ENCODE measurements at places on chromosomes 7 and 10.

DNA sequence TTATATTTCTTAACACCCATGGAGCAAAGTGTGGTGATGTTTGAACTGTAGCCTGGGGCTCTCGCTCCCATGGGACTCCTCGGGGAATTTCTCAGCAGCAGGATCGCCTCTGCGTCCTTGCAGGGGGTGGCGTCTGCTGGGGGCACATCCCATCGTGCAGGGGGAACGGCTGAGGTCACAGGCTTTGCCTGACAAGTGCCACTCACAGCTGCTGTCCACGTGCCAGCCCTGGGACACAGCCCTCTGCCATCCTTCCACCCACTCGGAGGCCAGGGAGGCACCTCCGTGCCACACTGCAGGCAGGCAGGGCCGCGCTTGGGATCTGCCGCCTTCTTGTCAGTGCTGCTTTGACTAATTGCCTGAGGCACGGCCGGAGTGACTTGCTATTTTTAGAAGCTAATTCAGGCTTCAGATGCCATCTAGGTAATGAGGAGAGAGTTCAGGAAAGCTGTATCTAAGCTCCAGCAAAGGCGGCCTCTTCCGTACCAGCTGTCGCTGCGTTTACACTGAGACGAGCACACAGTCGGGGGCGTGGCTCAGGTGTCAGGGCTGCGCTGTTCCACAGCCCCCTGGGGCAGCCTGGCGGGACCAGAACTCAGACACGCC is 45.7 kb downstream of the PITRM1 start:
- DNase-seq: no peak

- DNase-seq: no peak
Observed at GRCh38 chr7:97499204-97499603, 232.7 kb upstream of the TAC1 start.

DNA sequence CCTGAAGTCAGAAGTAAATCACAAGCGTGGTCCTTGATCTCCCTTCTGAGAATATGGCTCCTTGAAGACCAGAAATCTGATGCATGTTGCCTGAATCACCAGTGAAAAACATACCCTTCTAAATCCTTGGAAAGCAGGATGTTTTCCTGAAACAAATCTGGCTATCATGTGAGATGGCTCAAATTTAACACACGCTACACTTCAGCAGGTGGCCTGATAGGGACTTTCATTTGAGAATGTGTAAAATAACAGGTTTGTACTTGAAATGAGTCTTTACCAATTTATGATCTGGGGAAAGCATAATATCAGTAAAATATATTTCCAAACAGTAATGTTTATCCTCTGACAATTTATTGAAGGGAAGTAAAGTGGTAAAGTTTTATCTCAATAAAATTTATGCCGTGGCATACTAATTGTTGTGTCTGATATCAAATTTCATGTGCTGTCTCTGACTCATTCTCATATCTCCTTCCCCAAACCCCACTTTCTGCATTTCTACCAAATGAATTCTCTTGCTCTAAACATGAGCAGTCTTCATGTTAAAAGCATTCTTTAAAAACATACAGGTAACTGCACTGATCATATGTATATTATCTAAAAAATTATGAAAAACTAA is 17.4 kb downstream of the CYP3A4 start:
- DNase-seq: no peak

DNA sequence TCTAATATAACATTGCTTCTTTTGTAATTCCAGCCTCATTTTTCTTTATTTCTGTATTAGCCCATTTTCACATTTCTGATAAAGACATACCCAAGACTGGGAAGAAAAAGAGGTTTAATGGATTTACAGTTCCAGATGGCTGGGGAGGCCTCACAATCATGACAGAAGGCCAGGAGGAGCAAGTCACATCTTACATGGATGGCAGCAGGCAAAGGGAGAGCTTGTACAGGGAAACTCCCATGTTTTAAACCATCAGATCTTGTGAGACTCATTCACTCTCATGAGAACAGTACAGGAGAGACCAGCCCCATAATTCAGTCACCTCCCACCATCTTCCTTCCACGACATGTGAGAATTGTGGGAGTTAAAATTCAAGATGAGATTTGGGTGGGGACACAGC is 510.3 kb downstream of the CNTNAP2 start:
- DNase-seq: no peak

DNA sequence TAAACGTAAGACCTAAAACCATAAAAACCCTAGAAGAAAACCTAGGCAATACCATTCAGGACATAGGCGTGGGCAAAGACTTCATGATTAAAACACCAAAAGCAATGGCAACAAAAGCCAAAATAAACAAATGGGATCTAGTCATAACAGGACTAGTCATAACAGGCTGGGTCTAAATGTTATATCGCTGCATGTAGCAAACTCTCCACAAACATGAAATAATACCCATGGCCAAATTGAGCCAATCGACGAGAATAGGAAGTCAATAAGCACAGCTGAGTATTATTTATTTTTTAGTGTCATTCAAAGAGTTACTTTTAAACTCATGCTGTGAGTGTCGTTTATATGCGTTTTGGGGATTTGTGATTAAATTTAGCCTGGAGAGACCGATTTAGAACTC is 225.1 kb downstream of the TFEC start:
- no peak for DNase-seq

DNA sequence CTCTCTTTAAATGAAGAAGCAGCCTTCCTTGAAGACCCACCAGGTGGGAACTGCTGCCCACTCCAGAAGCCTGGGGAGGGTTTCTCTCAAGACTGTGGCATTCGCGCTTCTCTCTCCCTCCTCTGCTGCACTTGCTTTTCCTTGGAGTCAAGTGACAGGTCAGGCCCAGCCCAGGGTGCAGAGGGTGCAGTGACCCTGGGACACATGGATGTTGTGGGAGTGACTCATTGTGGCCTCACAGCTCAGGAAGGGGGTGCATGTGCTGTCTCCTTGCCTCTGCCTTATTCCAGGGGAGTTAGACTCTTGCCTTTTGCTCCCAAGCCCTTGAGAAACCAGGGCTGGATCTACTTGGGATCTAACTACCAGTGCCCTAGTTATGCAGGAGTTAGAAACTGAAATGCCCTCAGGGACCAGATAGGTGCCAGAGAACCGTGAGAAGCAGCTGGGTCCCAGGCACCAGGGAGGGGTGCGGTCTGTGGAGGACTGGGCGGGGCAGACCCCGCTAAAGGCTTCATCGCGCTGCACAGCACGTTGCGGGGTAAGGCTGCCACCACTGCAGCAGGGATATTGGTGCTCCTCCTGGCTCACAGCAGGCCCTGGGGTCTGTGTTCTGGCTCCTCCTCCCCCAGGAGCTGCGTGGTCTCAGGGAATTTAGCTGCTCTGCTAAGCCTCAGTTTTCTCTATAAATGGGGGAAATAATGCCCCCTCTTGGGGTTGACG is 11.4 kb downstream of the FAM241B start:
- no peak for DNase-seq

GRCh38 chr10:64859911-64860310 is 1338.7 kb downstream of the REEP3 start:
- DNase-seq: no peak

DNA sequence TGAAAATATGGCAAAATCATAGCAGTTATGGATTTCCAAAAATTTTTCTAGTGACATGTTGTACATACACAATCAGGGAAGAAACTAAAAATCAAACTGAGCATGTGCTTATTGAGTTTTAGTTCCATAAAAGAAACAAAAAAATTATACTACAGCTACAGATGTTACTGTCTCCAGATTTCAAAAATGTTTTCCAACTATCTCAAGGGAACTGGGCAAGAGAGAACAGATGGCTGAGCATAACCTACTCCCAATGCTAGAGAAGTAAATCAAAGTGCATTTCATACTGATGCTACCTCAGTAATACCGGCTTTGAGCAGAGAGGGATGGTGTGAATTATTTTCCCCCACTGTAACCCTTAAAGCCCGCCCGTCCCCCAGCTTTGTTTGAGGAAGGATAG is 40.7 kb upstream of the KMT2C start:
- no peak for DNase-seq

DNA sequence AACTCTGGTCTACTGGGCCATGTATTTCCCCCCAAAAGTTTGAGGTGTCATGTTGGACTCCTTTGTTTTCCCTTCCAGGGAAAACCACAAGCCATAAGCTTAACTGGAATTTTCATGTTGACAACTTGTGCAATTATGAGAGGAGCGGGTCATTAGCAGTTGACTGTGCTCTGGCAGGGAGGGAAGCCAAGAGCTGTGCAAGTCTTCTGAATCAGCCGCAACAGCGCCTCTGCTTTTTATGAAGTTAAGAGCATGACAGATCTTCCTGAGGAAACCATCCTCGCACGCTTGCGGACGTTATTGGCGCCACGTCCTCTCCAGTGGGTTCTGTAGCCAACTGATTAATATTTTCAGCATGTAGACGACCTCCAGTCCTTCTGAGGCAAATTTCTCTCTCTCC is 148.7 kb upstream of the MKI67 start:
- DNase-seq: no peak

DNA sequence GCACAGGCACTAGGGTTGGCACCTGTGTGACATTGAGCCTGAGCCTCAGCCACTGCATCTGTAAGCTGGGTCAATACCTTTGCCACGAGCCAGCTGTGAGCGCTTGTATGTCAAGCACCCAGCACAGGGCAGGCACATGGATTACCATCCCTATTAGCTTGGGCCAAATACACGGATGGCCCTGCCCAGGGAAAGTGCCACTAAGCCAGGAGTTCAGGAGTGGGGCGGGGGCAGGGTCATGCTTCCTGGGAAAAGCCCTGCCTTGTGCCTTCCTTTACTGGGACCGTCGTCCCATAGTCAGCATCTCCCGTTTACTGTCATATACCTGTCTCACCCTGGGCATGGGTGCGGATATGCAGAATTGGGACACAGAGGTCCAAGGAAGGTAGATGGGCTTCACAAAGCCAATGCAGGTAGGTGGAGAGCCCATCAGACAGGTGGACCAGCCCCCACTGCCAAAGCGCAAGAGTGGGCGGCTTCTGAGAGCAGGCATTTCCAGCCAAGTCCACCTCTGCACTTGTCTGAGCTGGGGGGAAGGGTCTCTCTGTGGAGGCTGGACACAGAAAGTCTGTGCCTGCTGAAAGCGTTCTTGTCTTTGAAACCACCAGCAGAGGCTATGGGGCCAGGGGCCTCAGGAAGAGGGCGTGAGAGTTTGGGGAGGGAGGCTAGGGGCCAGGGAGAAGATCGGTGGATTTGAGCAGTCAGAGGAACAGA is 72.6 kb downstream of the VWA2 start:
- DNase-seq: no peak

- DNase-seq: no peak
Observed at GRCh38 chr10:104374591-104374990, 21.0 kb downstream of the CFAP58 start.

DNA sequence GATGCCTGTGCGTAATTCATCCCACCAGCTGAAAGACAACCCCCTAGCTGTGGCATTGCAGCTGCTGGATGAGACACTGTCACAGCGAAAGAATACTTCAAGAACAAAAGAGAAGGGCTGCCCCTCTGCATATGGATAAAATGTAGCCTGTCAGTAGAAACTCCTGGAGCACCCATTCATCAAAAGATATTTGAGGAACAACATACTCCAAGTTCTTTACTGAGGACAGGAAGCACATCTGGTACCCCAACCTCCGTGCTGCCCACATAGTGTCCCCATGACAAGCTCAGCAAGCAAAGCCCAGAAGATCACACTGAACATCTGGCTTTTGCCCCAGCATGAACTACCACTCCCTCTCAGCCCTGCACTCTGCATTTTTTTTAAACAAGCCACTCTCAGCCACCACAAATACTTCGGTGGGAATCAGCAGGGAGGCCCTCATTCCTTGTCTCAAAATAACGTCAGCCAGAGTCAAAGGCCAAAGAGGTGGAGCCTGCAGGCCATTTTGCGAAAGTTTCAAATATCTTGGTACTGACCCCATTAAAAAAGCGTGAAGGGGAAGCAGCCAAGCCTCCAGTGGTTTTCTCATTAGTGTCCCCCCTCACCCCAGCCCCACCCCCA is 1.7 kb downstream of the CREB3L2 start:
- no peak for DNase-seq

DNA sequence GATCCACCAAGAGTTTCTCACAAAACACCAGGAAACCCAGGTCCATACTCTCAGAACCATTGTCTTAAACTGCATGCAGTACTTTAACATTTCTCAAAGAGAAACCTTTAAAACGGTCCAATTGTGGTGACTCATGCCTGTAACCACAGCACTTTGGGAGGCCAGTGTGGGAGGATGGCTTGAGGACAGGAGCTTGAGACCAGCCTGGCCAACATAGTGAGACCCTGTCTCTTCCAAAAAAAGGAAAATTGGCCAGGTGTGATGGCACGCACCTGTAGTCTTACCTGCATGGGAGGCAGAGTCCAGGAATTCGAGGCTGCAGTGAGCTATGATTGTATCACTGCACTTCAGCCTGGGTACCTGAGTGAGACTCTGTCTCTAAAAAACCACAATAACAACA is 97.5 kb upstream of the OIT3 start:
- no peak for DNase-seq

- DNase-seq: no peak
Observed at GRCh38 chr10:104403636-104404035, 50.0 kb downstream of the CFAP58 start.

GRCh38 chr10:92239151-92239599 is 51.7 kb downstream of the CPEB3 start:
- DNase-seq: no peak
